ENCODE measurements at places on chromosomes 2 and 18. TPM values are rescaled to one million over a fixed set of nuclear protein-coding genes. Genes with fewer than 3 reads are reported as not detected.
A peak's percentile ranks its signal among the peaks of the same experiment; 100 is the strongest.

DNA sequence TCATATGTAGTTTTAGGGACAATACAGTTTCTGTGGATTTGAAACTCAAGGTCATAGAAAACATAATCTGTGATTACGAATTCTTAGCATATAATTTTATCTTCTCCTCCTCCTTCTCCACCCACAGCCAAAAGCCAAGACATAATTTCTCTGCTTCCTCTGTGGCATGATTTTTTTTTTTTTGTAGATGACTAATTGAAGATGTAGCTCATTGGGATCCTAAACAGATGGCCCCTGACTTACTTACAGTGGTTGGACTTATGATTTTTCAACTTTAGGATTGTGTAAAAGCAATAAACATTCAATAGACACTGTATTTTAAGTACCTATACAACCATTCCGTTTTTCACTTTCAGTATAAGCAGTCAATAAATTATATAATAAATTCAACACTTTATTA is 42.3 kb downstream of the FSIP2 start:
- DNase-seq, result no peak

DNA sequence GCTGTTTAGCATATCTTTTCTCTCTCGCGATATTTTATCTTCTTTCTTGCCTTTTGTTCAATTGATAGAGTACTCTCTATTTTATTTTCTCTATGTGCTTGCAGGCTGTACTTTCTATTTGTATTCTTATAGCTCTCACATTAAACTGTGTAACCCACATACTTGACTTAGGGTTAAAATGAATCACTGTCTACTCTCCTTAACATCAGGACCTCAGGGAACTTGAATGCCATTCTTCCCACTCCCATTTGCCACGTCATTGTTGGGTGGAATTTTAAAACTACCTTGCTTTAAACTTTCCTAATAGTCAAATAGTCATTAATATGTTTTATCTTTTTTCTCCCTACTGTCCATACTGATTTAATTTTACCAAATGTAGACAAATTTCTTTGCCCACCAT is 269.7 kb downstream of the ALPK2 start:
- no peak for DNase-seq

DNA sequence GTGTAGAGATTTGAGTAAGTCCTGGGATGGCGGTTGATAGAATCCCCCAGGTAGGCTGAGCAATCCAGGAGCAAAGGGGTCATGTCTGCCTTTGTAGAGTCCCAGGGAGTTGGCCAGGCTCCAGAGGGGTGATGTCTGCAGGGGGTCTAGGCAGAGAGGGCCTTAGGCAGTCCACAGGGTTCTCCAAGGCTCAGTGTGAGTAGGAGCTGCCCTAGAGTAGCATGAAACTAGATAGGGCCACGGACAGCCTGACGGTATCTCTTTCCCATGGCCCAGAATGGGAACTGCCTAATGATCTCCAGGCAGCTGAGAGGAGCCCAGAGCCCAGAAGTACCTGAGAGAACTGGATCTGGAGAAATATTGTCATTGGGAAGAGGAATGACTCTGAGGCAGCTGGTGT is 9.0 kb upstream of the FAM136A start:
- no peak for DNase-seq

GRCh38 chr2:12774395-12774727 is 57.6 kb downstream of the TRIB2 start:
- no peak for DNase-seq

- no peak for DNase-seq
These were observed 71.3 kb downstream of the MTHFD2 start for GRCh38 chr2:74269667-74270066.

DNA sequence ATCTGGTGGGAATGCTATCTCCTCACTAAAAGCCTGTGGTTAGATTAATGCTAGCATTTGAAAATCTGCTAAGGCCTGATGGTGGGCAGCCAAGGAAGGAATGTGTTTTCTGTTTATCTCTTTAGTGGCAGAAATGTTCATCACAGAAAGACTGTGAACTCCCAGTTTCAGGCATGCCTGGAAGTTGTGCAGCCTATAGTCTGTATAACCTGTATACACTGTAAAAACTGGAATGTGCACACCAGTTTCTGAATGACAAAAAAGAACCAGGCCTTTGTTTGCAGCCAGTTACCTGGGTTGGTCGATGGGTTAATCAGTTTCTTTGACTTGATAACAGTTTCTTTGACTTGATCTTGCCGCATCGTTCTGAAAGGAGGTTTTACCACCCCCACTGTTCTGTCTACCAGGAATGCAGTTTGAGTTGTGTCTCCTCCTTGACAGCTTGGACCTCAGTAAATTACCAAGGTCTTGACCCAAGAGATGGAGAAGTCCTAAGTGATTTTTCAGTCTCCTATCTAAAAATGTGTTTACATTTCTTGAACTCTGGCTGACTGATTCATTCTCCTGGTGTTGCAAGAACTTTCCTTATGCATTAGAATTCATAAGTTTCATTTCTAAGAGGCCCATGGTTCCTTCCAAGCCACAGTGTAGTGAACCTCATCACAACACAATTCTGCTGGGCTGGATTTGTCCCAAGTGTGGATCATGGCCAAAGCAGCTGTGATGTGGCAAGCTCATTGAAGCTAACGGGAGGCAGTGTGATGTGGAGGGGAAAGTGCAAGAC is 62.2 kb downstream of the KIAA2012 start:
- no peak for DNase-seq

DNA sequence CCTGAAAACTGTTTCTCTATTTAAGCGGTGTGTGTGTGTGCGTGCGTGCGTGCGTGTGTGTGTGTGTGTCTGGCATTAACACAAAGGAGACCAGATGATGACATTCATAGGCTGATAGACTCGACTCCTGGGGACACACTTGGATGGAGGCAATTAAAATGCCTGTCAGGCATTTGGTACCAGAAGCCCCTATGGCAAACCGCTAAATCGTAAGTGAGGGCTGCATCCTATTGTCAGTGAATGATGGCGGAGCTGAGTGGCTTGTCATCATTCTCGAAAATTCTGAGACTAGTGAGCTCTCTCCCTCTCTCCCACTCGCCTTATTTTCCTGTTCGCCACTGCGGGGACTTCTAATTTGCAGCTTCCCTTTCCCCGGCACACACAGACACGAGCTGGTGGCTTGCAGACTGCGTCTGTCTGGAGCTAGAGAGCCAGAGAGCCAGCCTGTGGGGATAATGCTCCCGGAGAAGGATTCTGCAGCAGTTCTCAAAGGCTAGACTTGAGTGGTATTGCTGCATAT is 155.4 kb downstream of the MAP2 start:
- no peak for DNase-seq

DNA sequence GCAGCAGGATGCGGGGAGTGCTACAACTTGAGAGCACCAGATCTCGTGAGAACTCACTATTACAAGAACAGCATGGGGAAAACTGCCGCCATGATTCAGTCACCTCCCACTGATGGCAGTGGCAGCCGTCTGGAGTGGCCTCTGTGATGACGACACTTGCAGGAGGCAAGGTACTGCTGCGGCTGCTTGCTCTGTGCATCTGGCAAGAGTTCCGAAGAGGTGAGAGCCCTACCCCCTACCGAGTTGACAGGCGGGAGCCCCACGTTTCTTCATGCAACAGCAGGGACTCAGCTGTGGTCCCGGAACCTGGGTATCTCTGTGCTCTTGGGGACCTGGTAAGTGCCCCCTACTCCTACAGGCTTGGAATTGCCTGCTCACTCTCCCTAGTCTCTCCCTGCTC is 1672.7 kb upstream of the TMEFF2 start:
- DNase-seq, result no peak

DNA sequence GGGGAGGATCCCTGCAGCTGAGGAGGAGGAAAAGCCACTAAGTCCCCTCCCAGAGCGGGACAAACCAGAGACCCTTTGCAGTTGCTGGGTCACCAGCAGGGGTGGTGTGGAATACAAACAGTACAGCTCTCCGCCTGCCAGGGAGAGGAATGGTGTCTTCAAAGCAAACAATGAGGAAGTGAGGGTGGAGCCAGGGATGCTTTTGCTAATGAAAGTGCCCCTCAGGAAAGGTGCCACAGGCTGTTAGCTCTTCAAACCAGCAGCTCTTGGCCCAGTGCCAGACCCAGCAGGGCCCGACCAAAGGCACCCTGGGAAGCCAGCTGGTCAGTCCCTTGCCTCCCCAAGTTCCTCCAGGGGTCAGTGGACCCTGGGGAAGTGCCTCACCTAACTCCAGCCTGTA is 102.8 kb downstream of the HIBCH start:
- DNase-seq, result peak; percentile 33

GRCh38 chr2:204946892-204947291 is 401.6 kb downstream of the PARD3B start:
- no peak for DNase-seq

DNA sequence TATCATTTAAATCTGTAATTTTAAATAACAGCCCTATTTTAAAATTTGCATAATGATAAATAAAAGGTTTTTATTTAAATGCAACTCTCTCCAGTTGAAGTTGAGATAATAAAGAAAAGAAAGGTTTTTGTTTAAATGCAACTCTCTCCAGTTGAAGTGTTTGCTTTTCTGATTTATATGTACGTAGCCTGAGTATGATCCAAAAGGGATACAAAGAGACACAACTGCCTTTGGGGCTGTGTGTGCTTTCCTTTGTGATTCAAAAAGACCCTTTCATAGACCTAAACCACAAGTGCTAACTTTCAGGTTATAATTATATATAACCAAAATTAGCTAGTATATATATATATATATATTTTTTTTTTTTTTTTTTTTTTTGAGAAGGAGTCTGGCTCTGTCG is 76.2 kb upstream of the MFF start:
- DNase-seq, result no peak

GRCh38 chr2:111143843-111144198 is 23.1 kb downstream of the BCL2L11 start:
- no peak for DNase-seq

- DNase-seq, result no peak
These were observed 42.5 kb upstream of the PPP1CB start for GRCh38 chr2:28709101-28709500.

- no peak for DNase-seq
These were observed 119.5 kb downstream of the COL6A3 start for GRCh38 chr2:237294460-237294859.

DNA sequence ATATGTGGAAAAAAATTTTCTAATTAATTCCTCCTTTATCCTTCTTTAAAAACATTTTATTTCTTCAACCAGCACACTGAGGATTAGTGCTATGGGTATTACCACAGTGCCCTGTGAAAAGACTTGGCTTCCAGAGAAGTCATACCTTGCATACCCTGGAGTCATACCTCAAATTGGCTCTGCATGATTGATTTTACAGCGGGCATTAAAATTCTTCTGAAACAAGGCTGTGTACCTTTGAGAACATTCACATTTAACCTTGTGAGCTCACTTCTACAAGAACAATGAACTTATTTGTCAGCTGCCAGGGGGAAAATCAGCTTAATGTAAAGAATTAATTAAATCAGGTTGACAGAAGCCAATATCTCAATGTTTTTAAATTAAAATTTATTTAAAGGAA is 44.6 kb downstream of the SLC35F5 start:
- no peak for DNase-seq

- no peak for DNase-seq
These were observed 21.4 kb downstream of the NCOA1 start for GRCh38 chr2:24512404-24512803.

DNA sequence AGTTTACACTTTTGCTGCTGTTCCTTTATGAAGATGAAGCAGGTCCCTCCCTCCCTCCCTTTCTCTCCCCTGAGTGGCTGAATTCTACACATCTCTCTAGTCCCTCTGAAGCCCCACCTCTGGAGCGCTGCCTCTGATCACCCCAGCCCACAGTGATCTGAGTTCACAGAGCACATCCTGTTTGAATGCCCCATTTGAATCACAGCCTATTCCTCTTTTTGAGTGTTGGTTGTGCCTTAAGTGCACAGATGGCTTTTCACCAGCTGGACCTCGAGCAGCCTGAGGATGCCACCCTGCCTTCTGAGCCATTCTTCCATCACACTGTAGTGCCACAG is 87.1 kb downstream of the ITGB1BP1 start:
- DNase-seq, result peak; percentile 54

DNA sequence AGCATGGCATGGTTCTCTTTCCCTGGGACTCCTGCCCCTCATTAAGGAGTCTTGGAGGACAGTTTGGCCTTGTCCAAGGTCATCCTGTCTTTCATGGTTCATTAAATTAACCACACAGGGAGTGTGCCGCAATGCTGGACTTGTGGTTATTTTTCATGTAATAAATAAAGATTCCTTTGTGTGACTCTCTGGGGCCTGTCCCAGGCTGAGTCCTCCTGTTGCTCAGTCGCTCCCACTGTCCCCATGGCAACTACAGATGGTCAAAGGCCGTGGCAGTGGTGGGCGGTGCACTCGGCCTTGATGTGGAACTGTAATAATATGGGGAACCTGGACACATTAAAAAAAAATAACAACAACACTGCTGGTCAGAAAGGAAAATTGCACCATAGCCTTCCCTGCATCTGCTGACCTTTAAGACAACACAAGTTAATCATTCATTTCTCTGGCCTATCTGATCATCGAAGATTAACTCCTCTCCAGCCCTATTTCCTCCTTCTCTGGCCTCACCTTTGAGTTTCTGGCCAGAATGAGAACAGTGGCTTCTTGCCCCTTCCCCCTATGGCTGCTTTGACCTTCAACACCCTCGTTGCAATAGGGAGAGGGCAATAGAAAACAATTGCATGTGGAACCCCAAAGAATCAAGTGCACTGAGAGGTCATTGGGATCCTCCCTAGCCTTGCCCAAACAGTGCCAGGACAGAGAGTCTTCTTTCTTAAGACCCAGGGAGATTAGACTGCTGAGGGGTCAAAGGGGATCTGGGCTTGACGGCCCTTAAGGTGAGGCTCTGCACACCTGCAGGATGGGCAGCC is 44.7 kb downstream of the PSD4 start:
- DNase-seq, result no peak

DNA sequence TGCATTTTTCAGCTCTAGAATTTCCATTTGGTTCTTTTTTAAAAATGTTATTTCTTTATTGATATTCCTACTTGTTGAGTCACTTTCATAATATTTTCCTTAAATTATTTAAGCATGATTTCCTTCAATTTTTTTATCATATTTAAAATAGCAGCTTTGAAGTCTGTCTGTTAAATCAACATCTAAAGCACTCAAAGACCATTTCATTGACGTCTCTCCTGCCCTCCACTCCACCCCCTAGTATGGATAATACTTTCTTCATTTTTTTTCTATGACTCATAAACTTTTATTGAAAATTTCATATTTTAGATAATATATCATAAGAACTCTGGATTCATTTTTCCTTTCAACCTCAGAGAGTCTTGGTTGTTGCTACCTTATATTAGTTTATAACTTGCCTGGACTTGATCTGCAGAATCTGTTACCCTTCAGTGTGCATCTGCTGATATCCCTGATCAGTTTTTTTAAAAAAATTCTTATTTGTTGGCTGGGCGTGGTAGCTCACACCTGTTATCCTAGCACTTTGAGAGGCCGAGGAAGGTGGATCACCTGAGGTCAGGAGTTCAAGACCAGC is 59.0 kb upstream of the ZNF396 start:
- no peak for DNase-seq

Gene KCNK3
- total RNA-seq, result not detected

Gene ATP6V1C2
- total RNA-seq, result not detected

Gene FLACC1
- 0.85 TPM for total RNA-seq

Gene KCNF1
- not detected for total RNA-seq

Gene CDCA7
- 193 TPM for total RNA-seq

Gene DNMT3A
- total RNA-seq, result 7.3 TPM

Gene IL36B
- not detected for total RNA-seq

Gene CCDC85A
- not detected for total RNA-seq

Gene EIF2AK2
- total RNA-seq, result 3.7 TPM

Gene SRD5A2
- total RNA-seq, result not detected

Gene ALPG
- total RNA-seq, result not detected

Gene PSMA8
- 0.37 TPM for total RNA-seq
